Naive thymus-derived CD4-positive, alpha-beta T cell (primary cell): ENCODE measurements at places on chromosomes 11 and 22.

GRCh38 chr11:100630898-100631297, 56.2 kb upstream of the ARHGAP42 start:
- no peak for DNase-seq

GRCh38 chr11:111916768-111917167, 1.9 kb upstream of the C11orf52 start:
- DNase-seq: no peak

GRCh38 chr11:100908746-100909145, 220.9 kb downstream of the PGR start:
- no peak for DNase-seq

DNA sequence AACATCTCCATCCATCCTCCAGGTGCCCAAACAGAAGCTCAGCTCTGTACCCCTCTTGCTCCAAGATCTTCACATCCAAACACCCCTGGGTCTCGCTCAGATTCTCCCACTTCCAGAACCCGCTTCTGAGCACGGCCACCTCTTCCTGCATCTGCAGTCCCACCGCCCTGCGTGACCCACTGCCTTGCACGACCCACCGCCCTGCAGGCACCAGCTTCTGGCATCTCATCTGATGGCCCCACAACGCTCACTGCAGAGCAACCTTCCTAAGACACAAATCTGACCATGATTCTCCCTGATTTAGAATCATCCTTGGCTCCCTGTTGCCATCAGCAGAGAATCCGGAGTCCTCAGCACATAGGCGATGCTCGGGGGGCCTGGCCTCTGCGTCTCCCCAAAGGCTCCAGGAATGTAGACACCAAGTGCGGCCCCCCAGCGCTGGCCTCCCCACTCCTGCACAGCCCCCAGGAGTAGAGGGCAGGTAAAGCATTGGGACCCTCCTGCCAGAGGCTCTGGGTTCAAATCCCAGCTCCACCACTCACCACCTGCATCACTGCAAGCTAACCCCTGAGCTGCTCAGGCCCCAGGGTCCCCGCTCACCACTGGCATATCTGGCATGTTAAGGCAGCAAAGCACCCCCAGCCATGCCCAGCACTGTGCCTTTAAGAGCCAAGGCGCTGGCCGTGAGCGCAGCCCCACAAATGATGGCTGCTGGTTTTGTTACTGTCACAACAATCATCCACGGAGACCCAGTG, 459.3 kb downstream of the BRD1 start:
- DNase-seq: no peak

GRCh38 chr11:5223686-5224085, 3.2 kb downstream of the HBB start:
- DNase-seq: no peak

DNA sequence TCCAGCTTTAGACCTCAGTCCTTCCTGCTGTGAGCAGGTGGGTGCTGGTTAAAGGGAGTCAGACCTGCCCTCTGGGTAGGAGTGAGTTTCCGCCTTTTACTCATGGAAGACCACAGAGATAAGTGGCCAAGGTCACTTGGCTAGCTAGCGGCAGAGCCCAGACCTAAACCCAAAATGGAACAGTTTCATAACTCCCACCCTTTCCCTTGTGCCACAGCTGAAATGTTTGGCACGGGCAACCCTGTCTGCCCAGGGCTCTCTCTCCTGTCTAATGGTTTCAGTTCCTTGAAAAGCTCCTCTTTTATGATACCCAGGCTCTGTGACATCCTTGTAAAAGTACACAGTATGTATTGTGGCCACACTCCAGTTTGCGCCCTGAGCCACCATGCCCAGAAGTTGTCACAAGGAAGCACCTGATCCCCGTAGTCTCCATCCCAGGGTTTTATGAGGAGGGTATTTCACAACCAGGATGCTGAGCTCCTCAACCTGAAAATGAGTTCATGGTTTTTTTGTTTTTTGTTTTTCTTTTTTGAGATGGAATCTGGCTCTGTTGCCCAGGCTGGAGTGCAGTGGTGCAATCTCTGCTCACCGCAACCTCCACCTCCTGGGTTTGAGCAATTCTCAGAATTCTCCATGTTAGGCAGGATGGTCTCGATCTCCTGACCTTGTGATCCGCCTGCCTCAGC, 5.1 kb downstream of the MB start:
- DNase-seq: no peak

GRCh38 chr11:40567392-40567791, 892.1 kb downstream of the LRRC4C start:
- DNase-seq: no peak

- no peak for DNase-seq
Measured at GRCh38 chr22:42791721-42792452, 65.2 kb downstream of the ARFGAP3 start.

DNA sequence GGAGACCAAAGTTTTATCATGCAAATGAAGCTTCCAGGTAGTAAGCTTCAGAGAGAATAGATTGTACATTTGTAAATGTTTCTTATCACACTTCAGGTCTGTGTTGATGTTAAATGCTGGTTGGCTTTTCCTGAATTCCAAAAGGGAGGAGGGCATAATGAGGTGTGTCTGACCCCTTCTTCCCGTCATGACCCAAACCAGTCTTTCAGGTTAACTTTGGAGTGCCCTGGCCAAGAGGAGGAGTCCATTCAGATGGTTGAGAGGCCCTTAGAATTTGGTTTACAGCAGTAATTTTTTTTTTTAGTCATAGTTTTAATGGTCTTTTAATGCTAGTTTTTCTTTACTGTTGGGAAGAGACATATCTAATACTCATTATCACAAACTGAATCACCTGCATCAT, 2.5 kb downstream of the OR6X1 start:
- DNase-seq: no peak

- no peak for DNase-seq
Measured at GRCh38 chr11:75193271-75193670, 42.4 kb downstream of the SLCO2B1 start.
